ENCODE measurements at places on chromosomes 12 and 14. TPM values are rescaled to one million over a fixed set of nuclear protein-coding genes. Genes with fewer than 3 reads are reported as not detected.
A peak's percentile ranks its signal among the peaks of the same experiment; 100 is the strongest.

DNA sequence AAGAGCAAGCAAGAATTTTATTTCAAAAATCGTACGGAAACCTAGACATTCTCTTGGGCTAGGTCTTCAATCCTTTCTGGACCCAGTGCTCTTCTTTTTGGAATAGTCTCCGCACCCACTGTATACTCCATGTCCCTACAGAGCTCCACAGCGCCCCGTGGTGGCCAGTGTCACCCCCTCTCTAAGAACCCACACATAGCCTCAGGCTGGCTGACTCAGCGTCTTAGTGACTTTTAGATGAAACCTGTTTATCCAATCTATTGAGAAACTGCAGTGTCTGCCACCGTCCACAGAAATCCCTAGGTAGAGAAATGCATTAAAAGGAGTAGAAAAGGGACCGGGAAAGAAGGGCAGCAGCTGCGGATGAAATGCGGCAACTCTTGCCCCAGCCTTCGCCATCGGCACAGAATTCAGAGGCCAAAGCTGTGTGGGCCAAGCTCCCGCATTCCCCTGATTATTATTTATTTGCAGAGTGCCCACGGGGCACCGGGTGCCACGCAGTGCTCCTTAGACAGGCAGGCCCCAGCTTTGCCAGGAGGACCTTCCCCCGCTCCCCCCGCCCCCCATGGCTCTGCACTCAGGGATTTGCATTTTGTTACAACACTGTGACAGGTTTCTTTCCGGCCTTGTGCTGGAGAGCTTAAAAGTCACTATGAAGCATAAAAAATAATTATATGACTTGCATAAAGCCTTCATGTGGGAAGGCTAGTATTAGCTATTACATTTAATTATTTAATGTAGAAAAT lies 170.1 kb upstream of the FKBP4 start:
- peak; percentile 68 for DNase-seq
- H3K4me3 ChIP-seq = no peak overlapping the region
- peaks cover 30% of the 10 kb centered on the region for H3K27me3 ChIP-seq

DNA sequence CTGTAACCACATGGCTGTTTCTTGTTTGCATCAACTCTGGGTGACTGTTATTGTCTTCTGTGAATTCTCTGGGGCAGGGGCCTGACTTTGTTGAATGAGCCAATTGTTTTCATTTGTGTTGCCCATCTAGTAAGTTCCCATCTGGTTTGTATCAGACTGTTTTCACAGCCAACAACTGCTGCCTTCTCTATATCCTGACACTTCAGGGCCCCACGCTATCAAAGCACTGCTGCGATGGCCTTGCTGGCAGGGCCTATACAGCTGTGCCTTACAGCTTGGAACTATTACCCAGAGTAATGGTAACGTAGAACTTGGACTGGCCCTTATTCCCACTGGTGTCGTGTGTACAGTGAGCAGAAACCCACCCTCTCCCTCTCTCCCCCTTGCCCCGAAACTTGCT lies 104.3 kb upstream of the DACT1 start:
- H3K27ac ChIP-seq = no peak overlapping the region
- no peaks in the 10 kb centered on the region for H3K4me1 ChIP-seq
- no peak for DNase-seq
- no peak overlapping the region for H3K4me3 ChIP-seq
- peaks cover 5% of the 10 kb centered on the region for H3K36me3 ChIP-seq
- H3K27me3 ChIP-seq = no peaks in the 10 kb centered on the region

GLS2 gene
- total RNA-seq = 8.7 TPM

MMP19 gene
- not detected for total RNA-seq

TC2N gene
- total RNA-seq = 49.3 TPM

DNA sequence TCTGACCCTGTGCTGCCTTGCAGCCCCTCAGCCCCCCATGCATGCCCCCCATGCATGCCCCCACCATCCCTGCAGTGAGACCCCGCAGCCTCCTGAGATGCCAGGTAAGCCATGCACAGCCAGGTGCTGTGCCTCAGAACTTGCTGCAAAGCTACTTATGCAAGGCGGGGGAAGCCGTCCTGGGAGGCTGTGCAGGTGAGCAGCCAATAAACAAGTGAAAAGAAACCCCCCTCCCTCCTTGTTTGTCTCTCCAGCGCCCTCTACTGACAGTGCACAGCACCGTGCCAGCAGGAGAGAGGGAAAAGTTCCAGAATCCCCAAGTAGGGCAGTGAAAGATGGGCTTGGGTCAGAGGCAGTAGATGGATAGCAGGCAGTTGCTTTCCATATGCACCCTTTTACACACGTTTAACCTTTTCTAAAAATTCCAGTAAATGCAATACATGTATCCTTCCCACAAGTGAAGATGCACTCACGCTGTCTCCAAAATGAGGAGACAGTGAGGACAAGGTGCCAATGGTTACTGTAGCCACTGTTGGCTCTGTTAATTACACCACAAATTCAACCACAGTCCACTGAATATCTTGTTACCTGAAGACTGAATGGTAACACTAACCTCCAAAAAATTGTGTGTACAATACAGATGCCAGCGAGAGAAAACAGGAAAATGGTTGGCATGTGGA lies 18.0 kb downstream of the TNFAIP2 start:
- no peak overlapping the region for H3K27ac ChIP-seq
- peaks cover 35% of the 10 kb centered on the region for H3K27me3 ChIP-seq
- no peak overlapping the region for H3K4me3 ChIP-seq
- DNase-seq = peak; percentile 72
- H3K4me1 ChIP-seq = no peaks in the 10 kb centered on the region
- no peaks in the 10 kb centered on the region for H3K36me3 ChIP-seq

ASB8 gene
- 33.0 TPM for total RNA-seq

ASCL1 gene
- not detected for total RNA-seq

DNA sequence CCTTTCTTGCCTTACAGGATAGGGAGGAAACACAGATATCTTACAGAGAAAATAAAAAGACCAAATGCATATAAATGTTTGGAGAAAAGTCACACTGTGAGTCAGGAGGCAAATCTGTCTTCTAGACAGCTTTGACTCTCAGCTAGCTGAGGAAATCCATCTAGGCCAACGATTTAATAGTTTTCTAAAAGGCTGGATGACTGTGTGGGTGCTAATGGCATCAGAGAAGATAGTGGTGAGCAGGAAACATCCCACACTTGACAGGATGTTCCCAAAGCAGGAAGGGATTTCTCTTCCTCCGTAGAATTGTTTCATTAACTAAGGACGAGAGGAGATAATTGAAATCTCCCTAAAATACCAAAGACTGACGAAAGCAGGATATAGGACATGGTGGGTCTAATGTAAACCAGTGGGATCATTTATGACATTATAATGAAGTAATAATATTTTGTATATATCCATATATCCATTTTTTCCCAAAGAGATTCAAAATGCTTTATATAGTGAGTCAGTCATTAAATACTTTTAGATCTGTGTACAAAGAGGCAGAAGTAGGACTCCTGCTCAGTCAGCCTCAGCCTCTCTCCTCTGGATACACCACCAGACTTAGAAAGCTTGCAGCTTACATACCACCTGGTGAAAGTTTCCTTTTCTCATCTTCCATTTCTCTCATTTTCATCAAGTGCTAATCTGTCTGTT lies 44.3 kb upstream of the PSMA6 start:
- no peak for DNase-seq
- peaks cover 7% of the 10 kb centered on the region for H3K36me3 ChIP-seq
- peak overlapping the region; percentile 27 for H3K27ac ChIP-seq

DNA sequence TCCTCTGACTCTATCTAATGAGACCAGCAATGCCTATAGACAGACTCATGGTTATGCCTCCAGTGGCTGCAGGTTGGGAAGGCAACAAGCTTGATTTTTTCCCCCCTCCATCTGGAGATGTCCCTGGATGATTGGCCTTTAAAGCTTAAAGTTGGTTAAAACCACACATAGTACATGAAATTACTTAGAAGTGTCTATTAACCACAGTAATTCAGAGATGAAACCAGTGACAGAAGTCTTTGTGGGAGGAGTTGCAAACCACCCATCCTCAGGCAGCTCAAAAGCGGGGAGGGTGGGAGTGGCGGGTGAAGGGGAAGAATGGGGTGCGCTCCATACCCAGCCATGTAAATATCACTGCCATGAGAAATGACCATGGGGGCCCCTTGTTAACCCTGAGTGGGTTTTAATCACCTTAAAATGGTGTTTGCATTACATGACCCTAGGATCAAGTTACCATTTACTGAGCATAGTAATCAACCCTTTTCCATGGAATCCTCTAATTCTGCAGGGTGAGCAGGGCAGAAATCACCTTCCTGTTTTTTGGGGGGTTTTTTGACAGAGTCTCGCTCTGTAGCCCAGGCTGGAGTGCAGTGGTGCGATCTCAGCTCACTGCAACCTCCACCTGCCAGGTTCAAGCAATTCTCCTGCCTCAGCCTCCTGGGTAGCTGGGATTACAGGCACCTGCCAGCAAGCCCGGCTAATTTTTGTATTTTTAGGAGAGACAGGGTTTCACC lies 133.5 kb downstream of the FOXN3 start:
- no peaks in the 10 kb centered on the region for H3K27me3 ChIP-seq
- peaks cover 60% of the 10 kb centered on the region for H3K4me1 ChIP-seq

DNA sequence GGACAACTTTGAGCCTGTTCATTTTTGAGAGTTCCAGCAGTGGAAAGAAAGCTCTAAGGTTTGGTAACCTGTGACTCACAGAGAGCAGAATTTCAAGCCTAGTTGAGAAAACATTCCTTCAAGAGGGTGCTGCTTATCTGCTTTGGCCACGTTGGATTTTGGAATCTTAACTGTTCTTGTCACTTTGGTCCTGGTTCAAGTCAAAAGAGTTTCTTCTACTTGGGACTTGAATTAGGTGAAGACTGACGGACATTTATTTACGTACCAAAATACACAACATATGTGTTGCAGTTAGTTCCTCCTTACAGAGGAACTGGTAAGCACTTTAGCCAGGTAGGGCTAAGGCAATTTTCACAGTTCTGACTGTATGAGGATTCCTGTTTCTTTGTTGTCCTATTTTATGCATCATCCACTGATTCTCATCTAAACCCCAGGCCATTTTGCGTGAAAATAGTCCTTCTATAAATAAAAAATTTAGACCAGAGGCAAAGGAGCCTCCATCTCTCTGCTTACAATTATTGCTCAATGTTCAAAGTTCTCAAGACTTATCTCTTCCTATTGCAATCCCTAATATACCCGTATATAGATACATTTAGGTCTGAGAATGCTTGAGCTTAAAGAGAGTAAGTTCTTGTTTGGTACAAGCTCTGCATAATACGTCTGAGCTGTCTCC lies 580.9 kb downstream of the DIO2 start:
- no peak overlapping the region for H3K27ac ChIP-seq
- no peaks in the 10 kb centered on the region for H3K36me3 ChIP-seq
- DNase-seq = no peak
- no peaks in the 10 kb centered on the region for H3K27me3 ChIP-seq
- no peak overlapping the region for H3K4me3 ChIP-seq

- peaks cover 4% of the 10 kb centered on the region for H3K27me3 ChIP-seq
- H3K4me1 ChIP-seq = peaks cover 3% of the 10 kb centered on the region
- no peaks in the 10 kb centered on the region for H3K36me3 ChIP-seq
- DNase-seq = no peak
- no peak overlapping the region for H3K27ac ChIP-seq
- H3K4me3 ChIP-seq = no peak overlapping the region
These were observed 266.2 kb upstream of the PELI2 start for GRCh38 chr14:55851961-55852360.

DNA sequence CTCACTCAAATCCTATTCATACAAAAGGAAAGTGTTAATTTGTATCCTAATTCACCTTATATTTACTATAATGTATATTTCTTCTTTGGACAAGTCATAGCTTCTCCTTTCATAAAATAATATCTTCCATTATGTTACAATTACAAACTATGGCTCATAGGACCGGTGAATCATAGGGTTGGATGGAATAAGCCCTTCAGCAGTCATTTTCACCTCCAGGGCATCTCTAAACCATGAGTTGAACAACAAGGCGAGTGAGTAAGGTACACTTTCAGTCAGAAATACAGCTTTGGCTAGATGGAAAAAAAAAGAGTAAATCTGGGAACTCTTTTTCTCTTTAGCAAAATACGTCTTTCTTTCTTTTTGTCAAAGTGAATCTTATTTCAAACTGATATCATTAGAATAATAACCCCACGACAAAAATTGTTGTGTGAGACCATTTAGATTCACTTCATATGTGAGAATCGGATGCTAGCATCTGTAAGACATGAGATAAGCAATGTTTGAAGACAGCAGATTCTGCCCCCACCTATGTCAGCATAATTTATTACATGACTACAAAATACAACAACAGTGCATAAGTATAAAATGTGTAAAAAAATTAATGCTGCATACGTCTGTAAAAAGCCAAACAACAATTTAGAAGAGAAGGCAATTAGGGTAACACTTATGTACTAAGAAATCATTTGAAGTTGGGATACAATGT lies 184.4 kb upstream of the SLC38A2 start:
- peak overlapping the region; percentile 83 for H3K27ac ChIP-seq
- H3K27me3 ChIP-seq = no peaks in the 10 kb centered on the region
- peak; percentile 29 for DNase-seq
- H3K4me3 ChIP-seq = no peak overlapping the region
- H3K4me1 ChIP-seq = peaks cover 37% of the 10 kb centered on the region

- peak overlapping the region; percentile 74 for H3K4me3 ChIP-seq
- peak overlapping the region; percentile 31 for H3K27ac ChIP-seq
- peak; percentile 36 for DNase-seq
- H3K36me3 ChIP-seq = peaks cover 6% of the 10 kb centered on the region
- peaks cover 15% of the 10 kb centered on the region for H3K4me1 ChIP-seq
- H3K27me3 ChIP-seq = peaks cover 12% of the 10 kb centered on the region
These were observed 495 bp downstream of the TMEM121 start for GRCh38 chr14:105526776-105527380.

DNA sequence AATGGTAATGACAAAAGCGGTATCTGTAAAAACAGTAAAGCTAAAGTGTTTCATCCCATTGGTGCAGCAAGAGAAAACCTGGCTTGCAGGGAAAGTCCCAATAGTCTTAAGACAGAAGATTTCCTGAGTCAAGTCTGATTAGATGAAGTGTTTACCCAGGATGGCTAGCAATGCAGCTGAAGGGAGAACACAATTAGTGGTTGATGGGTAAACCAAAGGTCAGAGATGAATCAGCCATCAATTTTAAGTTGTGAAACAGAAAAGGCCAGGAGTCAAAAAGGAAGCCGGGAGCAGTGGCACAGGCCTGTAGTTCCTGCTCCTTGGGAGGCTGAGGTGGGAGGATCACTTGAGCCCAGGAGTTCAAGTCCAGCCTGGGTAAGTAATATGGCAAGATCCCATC lies 52.6 kb downstream of the SEC23A start:
- H3K4me1 ChIP-seq = peaks cover 6% of the 10 kb centered on the region
- peaks cover 72% of the 10 kb centered on the region for H3K36me3 ChIP-seq
- DNase-seq = no peak
- H3K27ac ChIP-seq = no peak overlapping the region
- H3K4me3 ChIP-seq = no peak overlapping the region

ARMH4 gene
- not detected for total RNA-seq

- no peak overlapping the region for H3K27ac ChIP-seq
- DNase-seq = no peak
- H3K4me3 ChIP-seq = no peak overlapping the region
- no peaks in the 10 kb centered on the region for H3K36me3 ChIP-seq
These were observed 176.4 kb downstream of the ANO2 start for GRCh38 chr12:5768581-5769196.

METTL3 gene
- 64.0 TPM for total RNA-seq

UNC79 gene
- total RNA-seq = not detected

- H3K27me3 ChIP-seq = no peaks in the 10 kb centered on the region
- H3K4me3 ChIP-seq = no peak overlapping the region
- no peak for DNase-seq
- H3K36me3 ChIP-seq = peaks cover 30% of the 10 kb centered on the region
- H3K27ac ChIP-seq = no peak overlapping the region
These were observed 49.4 kb downstream of the PROX2 start for GRCh38 chr14:74826574-74826973.

GRCh38 chr12:93115646-93116045 lies 186.6 kb upstream of the EEA1 start:
- no peaks in the 10 kb centered on the region for H3K27me3 ChIP-seq
- DNase-seq = no peak
- no peak overlapping the region for H3K4me3 ChIP-seq

LRTM2 gene
- not detected for total RNA-seq
